ENCODE measurements at places on chromosomes 4 and X.

DNA sequence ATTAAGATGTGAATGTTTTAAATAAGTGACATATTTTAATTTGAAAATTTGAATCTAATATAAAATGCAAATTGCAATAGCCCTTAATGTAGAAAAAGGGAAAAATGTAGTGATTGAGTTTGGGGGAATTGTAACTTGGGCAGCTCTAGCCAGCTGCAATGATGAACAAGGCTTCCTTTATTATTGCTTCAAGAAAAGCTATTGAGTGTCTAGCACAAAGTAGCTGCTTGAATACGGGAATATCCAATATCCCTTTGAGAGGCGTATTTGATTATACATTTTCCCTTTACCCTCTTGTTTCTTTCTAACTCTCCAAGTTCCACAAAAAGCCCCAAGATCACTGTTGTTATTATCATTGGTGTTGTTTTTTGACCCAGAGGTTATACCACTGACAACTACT lies 21.8 kb downstream of the IL1RAPL1 start:
- no peak for DNase-seq

DNA sequence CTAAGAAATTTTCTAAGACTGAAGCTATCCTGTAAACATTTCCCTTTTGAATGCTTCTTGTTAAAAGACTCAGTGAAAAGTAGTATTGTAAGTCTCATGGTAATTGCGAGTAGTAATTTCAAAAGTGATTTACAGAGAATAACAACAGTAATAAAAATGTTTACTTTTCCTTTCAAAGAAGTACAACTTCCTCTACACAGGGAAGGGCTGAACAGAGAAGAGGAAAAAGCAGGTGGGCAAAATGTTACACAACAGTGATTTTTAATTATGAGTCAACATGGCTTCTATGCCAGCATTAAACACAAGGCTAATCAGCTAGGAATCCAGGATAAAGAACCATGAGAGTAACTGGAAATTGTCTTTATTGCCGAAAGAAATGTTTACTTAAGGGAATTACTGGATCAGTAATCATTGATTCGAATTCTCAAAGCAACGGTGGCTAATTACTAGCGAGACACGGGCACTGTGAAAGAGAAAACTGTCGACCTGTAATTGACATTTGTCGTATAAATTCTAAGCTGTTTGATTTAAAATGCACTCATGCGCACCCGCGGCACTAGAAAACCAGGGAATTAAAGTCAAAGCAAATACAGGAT lies 15.4 kb downstream of the UTP3 start:
- DNase-seq: peak; percentile 25

- no peak for DNase-seq
Observed at GRCh38 chr4:16270454-16271328, 44.4 kb upstream of the TAPT1 start.

- no peak for DNase-seq
Observed at GRCh38 chr4:152535360-152535902, 461 bp downstream of the FBXW7 start.

DNA sequence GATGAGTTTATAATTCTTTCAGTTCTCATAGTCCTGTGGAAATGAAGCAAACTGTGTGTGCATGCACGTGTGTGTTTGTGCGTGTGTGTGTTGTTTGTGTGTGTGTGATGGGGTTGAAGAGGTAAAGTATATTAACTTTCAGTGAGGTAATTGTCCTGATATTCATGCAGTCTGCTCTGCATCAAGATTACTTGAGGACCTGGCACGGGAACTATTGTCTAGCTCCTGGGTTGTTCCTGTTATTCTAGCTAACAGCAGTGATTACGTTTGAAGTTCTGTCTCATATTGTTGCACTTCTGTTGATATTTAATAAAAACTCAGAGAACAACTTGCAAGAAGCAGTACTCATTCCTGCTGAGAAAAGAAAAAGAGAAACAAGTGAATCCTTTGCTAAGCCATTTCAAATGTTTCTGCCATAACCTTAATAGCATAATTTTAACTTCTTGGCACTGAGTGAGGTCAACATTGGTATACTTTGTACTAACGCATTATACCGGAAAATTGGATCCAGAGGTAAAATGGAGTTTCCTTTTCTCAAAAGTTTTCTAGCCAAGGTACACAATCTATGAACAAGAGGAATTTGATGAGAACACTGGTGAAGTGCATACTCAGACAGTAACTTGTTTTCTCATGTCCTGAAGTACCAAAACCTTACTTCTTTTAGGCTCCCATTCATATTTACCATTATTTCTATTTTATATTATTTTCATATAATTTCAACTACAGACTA lies 113.2 kb downstream of the SPCS3 start:
- DNase-seq: no peak

- no peak for DNase-seq
Observed at GRCh38 chr4:85607624-85608023, 132.7 kb downstream of the ARHGAP24 start.

- no peak for DNase-seq
Observed at GRCh38 chr4:128858879-128859671, 49.6 kb downstream of the JADE1 start.

- no peak for DNase-seq
Observed at GRCh38 chrX:27924261-27924660, 57.0 kb downstream of the DCAF8L1 start.

DNA sequence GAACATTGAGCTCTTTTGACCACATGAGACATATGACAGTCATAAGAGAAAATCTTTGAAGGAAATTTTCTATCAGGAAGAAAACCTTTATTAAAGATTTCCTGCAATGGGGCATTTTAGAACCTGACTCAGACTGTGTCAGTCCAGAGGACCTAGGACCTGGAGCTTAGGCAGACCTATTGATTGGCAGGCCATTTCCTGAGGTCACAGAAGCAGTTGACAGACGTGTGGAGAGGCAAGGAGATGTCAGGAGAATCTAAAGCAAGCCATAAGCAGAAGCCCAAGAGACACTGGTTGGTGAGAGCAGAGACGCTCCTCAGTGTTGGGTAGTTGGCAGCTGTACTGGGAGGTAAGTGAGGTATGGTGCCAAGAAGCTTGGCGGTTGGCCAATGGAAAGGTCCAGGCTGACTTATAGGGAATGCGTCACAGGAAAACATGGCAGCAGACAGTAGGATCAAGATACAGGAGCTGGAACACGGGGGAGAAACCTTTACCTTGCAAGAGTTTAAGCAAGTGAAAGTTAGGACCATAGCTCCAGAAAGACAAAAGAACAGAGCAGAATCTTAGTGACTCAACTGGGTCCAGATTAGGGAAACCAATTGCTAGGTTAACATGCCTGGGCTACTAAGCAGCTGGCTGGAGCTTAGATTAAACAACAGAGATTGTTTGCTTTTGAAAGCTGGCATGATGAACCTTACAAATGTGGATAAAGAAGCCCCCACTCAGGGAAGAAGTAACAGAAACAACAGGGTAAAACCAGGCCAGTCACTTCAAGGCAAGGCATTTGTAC lies 18.6 kb downstream of the PALLD start:
- DNase-seq: no peak

DNA sequence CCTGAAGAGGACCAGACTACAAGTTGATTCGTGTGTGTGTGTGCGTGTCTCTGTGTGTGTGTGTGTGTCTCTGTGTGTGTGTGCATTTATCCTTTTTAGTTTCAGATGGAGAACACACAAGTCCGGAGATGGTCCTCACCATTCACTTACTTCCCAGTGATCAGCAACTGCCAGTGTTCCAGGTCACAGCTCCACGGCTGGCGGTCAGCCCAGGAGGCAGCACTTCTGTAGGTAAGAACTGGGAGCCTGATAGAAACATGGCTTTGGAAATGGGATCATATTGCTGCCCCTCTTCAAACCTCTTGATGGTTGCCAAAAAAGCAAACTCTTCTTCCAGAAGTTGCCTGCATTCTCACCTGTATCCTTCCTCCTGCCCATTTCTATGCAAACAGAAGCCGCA lies 122.6 kb upstream of the ANXA3 start:
- no peak for DNase-seq

GRCh38 chrX:69144838-69145680 lies 20.2 kb downstream of the PJA1 start:
- no peak for DNase-seq

GRCh38 chr4:28654618-28655017 lies 1794.0 kb downstream of the STIM2 start:
- no peak for DNase-seq

DNA sequence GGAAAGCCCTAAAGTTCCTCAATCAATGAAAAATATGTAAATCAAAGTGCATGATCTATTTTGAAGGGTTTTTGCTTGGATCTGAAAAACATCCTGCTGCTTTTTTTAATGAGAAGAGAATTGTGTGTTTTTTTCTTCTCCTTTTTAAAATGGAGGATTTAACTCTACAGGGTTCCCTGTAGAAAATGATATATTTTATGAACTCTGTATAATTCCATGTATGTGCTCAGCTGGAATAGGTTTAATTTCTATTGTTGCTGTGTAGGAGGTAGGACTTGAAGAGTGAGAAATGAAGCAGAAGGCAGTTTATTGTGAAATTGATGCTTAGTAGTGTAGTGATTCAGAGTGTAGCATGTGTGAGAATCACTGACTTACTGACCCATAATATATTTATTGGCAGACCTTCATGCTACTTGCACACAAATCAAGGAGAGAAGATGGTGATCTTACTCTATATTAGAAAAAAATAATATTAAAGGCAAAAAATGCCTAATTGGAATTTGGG lies 286.8 kb upstream of the FSTL5 start:
- DNase-seq: no peak

DNA sequence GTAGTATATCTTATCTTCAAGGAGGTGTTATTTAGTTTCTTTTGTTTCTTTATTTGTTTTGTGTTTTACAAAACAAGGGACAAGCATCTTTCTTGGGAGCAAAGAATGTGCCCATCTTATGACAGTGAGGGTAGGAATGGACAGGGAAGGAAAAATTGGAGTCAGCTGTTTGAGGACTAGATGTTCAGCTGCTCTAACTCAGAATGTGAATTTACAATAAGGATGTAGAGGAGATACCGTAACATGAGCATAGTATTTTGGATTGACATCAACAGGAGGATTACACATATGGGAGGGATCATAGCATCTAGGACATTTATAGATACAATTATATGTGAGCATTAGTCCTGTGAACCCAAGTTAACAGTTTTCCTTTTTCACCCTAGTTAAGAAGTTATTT lies 89.0 kb upstream of the GK2 start:
- DNase-seq: no peak

DNA sequence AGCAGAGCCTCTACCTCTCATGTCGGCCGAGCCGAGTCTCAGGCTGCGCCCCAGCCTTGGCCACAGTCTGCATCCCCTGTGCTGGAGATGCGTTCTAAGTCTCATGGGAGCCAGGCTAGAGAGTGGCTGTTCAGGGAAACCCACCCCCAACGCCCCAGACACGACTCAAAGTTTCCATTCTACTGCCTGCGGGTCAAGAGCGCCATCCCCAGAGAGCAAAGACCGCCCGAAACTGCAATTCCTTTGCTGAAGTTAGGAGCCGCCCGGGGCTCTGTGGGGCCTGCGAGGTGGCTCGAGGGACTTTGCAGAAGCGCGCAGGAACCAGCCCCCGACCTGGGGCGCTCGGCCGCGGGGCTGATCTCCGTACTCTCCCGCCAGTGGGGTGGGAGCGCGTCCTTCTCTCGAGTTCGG lies 10.0 kb upstream of the ELF4 start:
- DNase-seq: peak; percentile 17

- no peak for DNase-seq
Observed at GRCh38 chr4:40275065-40275730, 59.9 kb upstream of the CHRNA9 start.
